ENCODE measurements at places on chromosomes 5 and 9.

GRCh38 chr5:6408627-6409446 is 30.5 kb upstream of the MED10 start:
- no peak for DNase-seq

- DNase-seq, result no peak
Observed at GRCh38 chr5:54187694-54188093, 122.7 kb downstream of the ARL15 start.

GRCh38 chr9:3656224-3656623 is 130.4 kb upstream of the RFX3 start:
- DNase-seq, result no peak

DNA sequence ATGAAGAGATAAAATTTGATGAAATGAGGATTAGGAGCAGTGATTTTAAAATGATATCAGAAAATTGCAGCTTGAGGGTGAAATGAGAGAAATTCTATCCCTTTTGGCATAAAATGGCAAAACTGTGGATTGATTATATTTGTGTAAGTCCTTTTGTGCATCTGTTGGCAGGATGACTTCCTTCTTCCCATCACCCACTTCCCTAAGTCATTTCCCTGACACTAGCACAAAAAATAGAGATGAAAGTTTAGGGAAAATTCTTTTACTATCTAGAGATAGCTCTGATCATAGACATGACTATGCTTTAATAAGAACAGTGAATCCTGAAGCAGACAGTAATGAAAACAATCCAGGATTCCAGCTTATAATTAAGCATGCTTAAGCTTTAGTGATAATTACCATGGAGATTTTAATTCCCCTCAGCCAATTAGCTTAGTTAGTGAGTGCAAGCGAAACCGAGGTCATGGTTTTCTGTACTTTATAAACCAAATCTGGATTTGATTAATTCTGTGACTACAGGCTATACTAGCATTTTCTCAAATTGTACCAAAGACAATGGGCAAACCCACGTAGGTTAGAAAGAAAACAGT is 163.6 kb upstream of the TARS1 start:
- DNase-seq, result no peak

DNA sequence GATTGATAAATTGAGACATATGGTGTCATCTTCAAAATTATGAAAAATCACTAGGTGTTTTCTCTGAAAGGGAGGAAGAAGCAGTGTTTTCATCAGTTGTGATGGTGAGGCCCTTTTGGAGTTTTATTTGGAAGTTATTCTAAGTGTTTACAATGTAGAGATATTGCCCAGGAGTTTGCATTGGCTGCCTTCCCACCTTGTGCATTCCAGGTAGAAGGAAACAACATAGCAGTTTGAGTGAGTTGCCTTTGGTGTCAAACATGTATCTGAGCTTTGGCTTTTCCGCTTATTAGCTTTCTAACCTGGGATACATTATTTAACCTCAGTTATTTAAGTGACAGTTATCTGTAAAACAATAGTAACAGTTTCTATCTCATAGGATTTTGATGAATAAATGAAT is 122.5 kb downstream of the SCAMP1 start:
- DNase-seq, result no peak

DNA sequence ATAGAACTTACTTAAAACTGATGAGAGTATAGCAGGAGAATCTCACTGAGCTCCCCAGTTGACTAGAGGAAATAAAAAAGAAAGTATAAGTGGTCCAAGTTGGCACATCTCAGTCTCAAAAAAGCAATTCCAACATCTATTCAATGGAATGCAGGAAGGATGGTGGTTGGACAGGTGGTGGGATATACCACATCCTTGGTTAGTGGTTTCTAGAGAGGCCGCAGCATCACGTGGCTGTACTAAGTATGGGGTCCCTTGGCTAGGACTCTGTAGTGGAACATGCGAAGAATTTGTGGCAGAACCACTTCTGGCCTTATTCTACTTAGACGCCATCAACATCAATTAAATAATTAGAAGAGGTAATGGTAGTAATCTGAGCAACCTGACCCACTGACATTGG is 232.4 kb downstream of the SAXO1 start:
- DNase-seq, result no peak

GRCh38 chr5:63233361-63233760 is 654.7 kb downstream of the LRRC70 start:
- no peak for DNase-seq

- DNase-seq, result no peak
Observed at GRCh38 chr9:37937366-37937765, 33.4 kb upstream of the SLC25A51 start.

DNA sequence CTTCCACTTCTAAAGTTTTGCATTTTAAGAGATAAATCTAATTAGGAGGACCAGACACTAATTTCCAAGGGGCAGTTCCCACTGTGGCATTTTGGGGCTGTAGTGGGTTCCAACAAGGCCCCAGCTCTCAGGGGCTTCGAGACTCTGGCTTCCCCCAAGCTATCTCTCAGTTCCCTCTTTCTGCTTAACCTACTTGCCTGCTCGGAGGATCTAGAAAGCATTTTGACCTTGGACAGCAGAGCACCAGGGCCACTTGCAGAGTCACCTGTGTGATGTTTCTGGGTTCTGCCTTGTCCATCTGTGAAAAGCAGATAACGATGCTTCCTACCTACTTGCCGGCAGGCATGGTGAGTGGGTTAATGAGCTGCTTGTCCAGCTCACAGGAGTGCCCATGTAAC is 175.4 kb downstream of the MED10 start:
- no peak for DNase-seq

- no peak for DNase-seq
Observed at GRCh38 chr5:31027721-31028120, 165.8 kb upstream of the CDH6 start.

- DNase-seq, result no peak
Observed at GRCh38 chr9:14318361-14318760, 4.4 kb upstream of the NFIB start.

DNA sequence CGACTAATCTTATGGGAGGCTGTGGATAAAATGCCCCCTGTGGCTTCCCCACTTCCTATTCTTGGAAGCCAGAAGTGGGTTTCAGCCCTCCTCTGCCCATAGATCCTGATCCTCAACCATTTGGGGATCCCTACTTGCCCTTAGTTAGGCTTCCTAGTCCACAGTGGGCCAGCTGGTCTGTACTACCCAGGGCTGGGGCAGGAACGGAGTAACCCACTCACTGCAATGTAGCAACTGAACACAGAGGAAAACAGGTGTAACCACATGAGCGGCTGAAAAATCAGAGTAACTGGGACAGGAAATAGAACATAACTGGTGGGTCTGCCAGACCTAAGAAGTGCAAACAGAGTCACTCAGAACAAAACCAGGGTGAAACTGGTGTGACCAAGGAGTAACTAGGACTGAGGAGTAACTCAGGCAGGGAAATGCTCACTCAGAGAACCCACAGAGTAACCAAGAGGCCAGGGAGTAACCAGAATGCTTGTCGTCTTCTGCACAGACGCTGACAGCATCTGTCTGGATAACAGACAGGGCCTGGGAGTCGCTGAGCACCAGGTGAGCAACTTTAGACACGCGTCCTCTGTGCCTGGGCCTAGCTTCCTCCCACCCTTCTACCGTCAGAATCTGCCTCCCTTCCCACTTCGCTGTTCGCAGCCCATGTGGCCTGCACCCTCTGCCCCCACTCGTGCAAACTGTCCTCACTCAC is 1.0 kb downstream of the AQP3 start:
- DNase-seq, result peak; percentile 26

DNA sequence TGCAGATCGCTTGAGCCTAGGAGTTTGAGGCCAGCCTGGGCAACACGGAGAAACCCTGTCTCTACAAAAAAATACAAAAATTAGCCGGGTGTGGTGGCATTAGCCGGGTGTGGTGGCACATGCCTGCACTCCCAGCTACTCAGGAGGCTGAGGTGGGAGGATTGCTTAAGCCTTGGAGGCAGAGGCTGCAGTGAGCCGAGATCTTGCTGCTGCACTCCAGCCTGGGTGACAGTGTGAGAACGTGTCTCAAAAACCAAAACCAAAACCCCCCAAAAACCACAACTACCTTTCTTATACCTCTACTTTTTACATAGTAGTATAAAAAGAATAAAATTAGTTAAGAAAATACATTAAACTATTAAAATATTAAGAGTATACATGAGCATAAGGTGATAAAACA is 121.2 kb downstream of the RAPGEF6 start:
- no peak for DNase-seq

GRCh38 chr9:117868594-117868993 is 164.4 kb downstream of the TLR4 start:
- no peak for DNase-seq

- DNase-seq, result no peak
Observed at GRCh38 chr5:143143973-143144372, 259.5 kb downstream of the NR3C1 start.

DNA sequence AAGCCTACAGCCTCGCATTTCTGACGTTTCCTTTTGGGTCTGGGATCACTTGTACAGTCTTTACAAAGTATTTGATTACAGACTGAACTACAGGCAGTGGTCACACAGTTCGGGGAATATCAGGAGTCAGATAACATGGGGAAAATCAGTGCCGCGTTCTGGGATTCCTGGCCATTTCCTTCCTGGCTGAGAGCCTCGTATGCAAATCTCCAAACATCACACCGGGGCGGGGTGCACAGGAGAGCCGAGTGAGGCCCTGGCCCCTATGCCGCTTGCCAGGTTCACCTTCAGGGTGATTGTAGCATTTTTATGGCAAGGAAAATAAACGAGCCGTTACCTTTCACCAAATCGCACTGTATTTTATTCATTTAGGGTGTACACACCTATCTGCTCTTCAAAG is 29.6 kb upstream of the SLC9A3 start:
- DNase-seq, result no peak

DNA sequence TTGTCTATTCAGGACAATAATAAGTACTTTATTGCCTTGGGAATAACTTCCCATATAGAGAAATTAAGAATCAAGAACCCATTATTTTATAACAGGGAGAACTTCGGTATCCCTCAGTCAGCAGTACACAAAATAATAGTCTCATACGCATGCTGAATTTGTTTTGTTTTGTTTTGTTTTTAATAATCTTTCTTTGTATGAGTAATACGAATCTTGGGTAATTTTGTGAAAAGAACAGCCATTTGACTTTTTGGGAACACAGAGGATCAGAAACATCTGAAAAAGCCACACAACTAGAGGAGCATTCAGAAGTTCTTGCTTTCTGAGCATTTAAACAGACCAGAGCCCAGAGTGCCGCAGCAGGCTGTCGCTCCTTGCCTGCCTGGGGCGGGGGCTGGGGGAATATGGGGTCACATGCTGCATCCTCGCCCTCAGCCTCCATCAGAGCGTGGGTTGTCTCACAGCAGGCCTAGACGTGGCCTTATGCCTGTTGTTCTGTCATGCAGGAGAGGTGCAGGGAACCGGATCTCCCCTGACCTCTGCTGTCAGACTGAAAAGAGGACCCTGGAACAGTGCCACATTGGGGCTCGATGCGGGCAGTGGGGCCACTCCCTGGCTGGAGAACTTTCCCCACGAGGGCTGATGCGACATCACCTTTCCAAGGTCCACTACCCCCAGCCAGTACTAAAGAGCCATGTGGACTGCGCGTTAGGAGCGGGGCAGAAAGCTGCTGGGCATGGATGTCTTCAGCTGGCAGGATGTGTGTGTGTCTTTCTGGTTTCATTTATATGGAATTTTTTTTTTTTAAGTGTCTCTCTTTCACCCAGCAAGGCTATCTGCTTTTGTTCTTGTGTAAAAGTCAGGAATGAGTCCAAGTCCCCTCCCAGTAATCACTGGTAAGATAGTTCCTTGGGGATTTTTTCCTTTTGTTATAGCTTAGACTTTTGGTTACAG is 133.4 kb upstream of the OTULINL start:
- no peak for DNase-seq

GRCh38 chr9:94079236-94079635 is 5.0 kb upstream of the PTPDC1 start:
- DNase-seq, result no peak

DNA sequence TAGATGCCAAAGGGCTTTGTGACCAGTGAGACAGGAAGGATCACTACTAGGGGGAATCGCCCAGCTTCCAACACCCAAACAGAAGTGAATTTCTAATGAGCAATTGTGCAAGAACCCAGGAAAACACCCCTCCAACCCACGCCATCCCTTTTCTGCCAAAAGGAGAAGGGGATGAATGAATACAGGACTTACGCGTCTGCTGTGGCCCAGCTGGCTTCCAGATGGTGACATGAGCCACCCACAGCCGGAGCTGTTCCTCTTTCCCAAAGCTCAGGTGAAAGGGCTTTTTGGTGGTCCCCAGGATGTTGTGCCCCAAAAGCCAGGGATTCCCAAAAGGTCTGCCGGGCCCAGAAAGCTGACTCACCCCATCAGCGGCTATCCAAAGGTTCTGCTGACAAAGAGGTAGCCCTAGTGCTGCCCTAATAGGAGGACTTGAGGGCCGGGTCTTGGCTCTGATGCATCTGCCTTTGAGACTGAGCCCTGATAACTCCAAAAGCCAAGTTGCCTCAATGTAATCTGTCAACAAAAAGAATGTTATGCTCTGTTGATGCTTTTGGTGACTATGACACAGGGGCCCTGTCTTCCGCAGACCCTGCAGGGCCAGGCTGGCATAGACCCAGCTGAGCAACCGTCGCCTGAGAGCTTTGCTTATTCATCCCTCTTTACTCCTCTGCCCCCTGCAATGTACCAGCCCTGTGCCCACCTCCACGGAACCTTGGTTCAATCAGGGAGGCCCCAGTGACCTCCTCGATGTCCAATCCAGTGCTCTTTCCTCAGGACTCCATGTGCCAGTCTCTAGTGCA is 14.5 kb downstream of the GSN start:
- DNase-seq, result no peak

GRCh38 chr5:116375926-116376325 is 198.7 kb downstream of the SEMA6A start:
- no peak for DNase-seq

DNA sequence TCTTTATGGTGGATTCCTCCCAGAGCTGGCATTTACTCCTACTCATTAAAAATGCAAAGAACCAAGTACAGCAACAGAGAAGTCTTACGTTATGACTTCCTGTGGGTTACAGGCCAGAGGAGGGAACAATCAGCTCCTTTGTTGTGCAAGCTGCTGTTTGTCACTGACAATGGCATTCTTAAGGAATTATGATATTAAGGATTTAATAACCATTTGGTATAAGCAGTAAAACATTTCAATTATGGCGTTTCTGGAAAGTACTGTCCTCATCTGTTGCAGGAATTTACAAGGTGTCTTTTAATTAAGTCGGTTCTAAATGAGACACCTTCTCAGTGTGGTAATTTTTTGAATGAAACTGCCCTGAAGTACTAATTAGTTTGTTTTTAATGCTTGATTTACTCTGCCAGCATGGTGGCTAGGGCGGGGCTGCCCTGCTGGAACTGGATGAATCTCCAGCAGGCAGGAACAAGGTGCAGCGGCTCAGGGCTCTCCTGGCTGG is 49.1 kb upstream of the VDAC1 start:
- DNase-seq, result no peak

- DNase-seq, result no peak
Observed at GRCh38 chr9:27398982-27399653, 102.2 kb upstream of the EQTN start.

GRCh38 chr9:93642961-93643360 is 66.6 kb downstream of the PHF2 start:
- no peak for DNase-seq

DNA sequence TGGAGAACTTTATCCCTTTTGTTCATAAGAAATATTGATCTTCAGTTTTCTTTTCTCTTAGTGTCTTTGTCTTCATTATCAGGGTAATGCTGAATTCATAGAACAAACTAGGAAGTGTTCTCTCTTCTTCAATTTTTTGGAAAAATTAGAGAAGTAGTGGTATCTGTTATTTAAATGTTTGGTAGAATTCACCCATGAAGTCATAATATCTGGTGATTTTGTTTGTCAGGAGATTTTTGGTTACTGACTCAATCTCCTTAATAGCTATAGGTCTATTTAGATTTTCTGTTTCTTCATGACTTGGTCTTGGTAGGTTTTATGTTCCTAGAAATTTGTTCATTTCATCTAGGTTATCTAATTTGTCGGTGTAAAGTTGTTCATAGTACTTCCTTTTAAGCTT is 45.4 kb upstream of the STARD4 start:
- no peak for DNase-seq

Measured in central memory CD8-positive, alpha-beta T cell (primary cell).